ENCODE measurements at places on chromosomes 11 and 22.

DNA sequence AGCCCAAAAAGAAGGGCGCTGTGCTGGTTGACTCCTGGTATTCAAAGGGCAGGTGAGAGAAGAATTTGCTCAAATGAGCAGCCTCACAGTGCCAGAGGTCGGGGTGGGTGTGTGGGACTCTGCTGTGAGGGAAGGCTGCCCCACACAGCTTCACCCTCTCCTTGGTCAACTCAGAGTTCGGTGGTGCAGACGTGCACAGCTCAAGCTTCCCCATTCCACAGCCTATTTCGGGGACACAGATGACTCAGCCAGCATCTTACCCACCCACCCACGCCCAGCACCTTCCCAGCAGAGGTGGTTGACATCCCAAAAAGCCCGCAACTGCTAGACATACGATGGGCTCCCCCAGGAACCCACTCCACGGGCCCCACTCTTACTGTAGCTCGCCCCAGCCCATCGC, 46.5 kb upstream of the CCND1 start:
- DNase-seq, result no peak

DNA sequence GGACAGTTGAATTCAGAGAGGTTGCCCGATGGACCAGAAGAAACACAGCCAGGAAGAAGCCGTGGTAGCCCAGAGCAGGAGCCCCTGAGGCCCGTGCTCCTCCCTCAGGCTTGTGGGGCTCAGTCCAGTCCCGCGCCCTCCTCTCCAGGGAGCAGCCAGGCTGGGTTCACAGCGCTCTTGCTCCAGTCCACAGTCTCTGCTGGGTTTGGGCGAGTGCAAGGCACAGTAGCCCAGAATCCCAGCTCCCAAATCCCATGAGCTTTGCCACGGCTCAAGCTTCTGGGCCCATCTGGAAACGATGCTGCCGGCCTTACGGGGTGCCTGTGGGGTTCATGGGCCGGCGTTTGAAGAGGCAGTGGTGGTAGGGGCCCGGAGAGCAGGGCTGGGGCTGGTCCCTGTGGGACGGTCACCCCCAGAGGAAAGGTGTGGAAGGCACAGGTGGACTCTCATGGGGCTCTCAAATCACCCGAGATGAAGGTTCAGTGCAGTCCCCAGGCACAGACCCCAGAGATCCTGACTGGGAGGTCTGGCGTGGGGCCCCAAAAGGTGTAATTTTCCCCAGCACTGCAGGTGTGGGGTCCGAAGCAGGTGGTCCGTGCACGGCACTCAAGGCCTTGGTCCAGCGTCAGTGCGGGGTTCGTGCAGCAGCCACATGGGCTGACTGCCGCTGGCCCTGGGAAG, 30.6 kb upstream of the ATXN10 start:
- DNase-seq, result no peak

DNA sequence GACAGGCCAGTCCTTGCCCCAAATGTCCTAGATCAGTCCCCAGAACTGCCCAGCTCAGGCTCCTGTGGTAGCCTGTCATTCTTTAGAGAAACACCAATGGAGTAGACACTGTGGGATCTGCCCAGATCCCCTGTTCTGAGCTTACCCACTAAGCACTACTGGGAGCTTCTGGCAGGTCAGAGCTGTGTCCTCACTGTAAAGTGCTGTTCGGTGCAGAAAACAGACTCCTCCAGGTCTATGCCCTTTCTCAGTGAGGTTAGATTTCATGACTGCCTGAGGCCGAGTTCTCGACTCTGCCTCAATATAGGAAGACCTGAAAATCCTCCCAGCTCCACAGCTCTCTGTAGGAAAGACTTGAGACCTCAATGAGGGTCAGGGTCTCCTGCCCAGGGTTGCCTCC, 67.5 kb upstream of the IGLL5 start:
- no peak for DNase-seq

- DNase-seq, result no peak
Measured at GRCh38 chr11:124736736-124737135, 3.0 kb upstream of the NRGN start.

DNA sequence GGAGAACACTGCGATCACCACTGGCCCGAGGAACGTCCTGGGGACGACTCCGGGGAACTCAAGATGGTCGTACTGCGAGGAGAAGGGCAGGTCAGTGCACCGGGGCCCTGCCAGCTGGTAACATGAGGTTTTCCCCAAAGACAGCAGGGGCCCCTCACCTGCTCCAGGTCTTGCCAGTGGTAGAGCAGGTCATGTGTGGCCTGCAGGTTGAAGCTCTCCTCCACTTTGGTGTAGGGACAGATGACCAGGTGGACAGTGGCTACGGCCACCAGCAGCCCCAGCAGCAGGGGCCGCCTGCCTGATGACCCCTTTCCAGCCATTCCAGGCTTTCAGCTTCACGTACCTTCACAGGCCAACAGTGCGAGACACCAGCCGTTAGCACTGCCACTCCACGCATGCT, 4.8 kb downstream of the ALG12 start:
- DNase-seq, result no peak

GRCh38 chr11:62409831-62410230, 9.0 kb upstream of the SCGB1A1 start:
- no peak for DNase-seq

Measured in activated CD4-positive, alpha-beta T cell treated with anti-CD3 and anti-CD28 coated beads, Interleukin-2, amount 50 U/mL, for 1 hour (primary cell).